Hypothalamus (tissue), 51 donors: ENCODE measurements at places on chromosomes 5 and 9.

- no peak for DNase-seq
Measured at GRCh38 chr5:135108992-135109391, 75.0 kb upstream of the PITX1 start.

GRCh38 chr9:111297066-111297824 is 32.8 kb downstream of the OR2K2 start:
- DNase-seq: no peak

DNA sequence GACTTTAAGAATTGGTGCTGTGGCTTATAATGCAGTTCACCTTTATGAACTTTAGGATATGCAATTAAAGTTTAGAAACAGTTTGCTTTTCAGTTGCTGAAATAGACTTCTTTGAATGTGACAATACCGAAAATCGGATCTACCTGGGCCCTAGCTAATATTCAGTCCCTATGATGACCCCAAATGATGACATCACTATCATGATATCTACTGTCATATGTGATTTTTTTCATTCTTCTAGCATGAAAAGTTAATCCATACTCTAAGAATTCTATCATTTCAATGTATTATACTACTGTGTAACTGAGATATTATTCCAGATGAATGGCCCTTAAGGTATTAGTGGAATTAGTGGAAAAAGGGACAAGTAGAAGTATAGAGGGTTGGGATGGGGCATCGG is 487.2 kb upstream of the TUSC1 start:
- no peak for DNase-seq

DNA sequence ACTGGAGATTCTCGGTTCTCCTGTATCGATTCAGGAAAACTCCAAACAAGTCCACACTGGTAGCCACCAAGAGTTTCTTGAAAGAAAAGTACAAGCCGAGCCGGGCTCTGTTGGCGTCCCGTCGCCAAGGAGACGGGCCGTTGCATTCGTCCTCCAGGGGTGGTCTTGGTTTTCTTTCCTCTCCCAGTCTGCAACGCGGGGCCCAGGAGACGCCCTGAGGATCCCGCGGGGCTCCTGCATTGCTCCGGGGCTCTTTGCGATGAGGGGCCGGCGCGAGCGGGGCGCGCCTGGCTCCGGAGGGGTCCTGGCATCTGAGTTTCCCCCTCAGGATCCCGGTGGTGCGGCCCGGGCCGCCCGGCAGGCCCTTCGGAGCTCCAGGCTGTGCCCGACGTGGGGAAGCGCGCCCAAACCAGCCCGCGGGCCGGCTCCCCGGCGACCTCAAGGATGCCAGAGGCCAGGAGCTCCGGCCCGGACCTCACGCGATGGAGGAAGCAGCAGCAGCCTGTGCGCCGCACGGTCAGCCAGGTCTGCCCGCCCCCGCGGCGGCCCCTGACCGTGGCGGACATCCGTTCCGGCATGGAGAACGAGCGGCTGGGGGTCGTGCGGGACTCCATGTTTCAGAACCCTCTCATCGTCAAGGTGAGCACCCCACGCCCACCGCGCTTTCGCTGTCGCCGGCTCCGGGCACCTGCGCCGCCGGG is at the start of gene CFAP77:
CFAP77 (plus strand) TSS at position 384 of the 701 bp plus-strand sequence; CDS start at position 445, 61 bp downstream.
- no peak for DNase-seq

DNA sequence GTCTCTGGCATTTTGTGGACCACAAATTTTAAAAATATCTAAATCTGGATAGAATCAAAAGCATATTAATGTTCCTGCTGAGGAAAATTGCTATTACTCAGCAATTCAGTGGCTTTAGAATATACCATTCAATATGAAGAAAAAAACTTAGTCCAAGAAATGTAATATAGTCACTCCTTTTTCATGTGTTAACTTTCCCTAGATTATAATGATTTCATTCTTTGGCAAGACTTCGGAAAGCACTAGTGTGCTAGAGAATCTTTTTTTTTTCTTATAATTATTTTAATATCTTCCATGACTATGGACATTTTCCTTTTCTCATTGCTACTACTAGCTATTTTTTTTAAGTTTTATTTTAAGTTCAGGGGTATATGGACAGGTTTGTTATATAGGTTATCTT is 102.4 kb upstream of the FAM174A start:
- DNase-seq: no peak

DNA sequence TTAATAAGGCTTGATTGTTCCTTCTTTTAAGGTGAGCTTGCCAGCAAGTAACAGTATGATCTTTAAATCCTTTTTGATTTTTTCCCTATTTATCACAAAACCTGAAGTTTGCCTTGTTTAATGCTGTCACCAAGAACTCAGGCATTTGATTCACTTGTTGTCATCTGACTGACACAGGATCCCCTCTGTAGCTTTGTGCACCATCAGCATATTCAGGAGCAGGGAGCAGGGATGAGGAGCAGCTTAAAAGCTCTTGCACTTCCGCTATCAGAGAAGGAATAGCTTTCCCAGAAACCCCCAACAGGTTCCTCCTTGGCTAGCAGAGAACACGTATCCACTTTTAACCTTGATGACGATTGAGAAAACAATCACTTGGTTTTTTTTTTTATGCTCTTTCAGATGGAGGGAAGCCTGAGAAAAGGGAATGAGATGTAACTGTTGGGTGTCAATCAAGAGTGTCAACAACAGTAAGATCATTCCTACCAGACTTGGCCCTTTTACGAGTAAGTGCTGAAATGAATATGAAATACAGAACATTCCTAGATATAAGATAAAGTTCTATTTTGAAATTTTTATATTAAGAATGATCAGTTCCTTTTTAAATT is 433.1 kb upstream of the CDH18 start:
- no peak for DNase-seq

GRCh38 chr5:123814801-123815470 is 303.0 kb downstream of the CSNK1G3 start:
- DNase-seq: no peak

GRCh38 chr5:124371111-124371706 is 375.2 kb downstream of the ZNF608 start:
- no peak for DNase-seq

DNA sequence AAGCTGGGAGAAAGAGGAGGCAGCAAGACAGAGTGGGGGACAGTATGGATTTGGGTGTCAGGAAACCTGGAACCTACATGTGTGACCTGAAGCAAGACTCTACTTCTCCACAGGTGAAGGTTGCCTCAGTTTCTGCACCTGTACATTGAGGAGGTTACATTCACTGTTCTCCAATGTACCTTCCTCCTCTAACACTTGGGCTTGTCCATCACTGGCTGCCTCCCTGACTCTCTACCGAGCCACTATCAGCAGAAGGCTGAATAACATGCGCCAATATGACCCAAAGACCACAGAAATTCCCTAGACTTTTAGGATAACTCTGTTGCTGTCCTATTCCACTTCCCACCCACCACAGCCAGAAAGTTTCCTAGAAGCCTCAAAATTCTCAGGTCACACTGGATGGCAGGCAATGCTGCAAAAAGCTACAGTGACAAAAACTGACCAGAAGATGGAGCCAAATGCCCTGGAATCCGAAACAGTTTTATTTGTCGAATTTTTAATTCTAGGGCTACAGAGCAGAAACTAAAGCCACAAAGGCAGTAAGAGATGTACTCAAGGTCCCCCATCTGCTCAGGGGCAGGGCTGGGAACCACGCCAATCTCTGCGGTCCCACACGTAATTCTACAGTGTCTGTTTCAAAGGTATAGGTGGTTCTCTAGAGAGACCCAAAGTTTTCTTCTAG is 64.4 kb downstream of the FAM114A2 start:
- DNase-seq: no peak

DNA sequence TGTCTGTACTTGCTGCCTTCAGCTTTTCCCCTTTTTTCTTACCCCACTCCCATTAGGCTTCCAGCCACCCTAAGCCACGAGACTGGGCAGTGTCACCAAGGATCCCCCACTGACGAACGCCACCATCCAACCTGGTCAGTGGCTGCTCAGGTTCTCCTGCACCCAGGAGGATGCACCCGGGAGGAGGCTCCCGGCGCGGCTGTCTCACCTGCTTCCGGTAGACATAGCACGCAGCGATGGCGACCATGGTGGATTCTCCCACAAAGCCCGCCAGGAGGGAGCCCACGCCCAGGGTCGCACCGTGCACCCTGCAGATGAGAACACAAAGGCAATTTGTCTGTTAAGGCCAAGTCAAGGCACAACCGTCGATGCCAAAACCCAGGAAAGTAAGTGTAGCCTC is 48.1 kb downstream of the OTULIN start:
- DNase-seq: no peak

DNA sequence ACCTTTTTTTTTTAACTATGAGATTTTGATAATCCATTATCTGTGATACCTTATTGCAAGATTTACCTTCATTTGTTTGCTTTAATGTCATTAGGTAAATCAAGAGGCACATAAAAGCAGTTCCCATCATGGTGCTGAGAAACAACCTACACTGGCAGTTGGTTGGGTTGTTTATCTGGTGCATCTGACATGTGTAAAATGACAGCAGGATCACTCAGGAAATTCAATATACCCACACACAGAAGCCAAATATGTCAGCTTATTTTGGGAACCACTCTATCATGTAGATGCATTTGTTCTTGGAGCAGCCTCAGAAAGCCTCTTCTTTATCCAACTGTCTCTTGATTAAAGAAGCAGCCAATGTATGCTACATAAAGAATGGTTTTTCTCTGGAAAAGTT is 7.8 kb upstream of the CCDC192 start:
- no peak for DNase-seq

DNA sequence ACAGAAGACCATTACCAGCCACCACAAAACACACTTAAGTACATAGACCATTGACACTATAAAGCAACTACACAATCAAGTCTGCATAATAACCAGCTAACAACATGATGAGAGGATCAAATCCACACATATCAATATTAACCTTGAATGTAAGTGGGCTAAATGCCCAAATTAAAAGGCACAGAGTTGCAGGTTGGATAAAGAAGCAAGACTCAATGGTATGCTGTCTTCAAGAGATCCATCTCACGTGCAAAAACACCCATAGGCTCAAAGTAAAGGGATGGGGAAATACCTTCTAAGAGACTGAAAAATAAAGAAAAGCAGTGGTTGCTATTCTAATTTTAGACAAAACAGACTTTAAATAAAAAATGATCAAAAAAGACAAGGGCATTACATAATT is 113.6 kb upstream of the CD180 start:
- DNase-seq: no peak

GRCh38 chr5:7686794-7687193 is 164.1 kb downstream of the CFAP90 start:
- DNase-seq: no peak

GRCh38 chr5:168683247-168683926 is 104.2 kb upstream of the PANK3 start:
- no peak for DNase-seq

- no peak for DNase-seq
Measured at GRCh38 chr9:32940740-32941139, 60.7 kb downstream of the APTX start.

GRCh38 chr5:81893961-81894360 is 77.9 kb upstream of the ATG10 start:
- no peak for DNase-seq

GRCh38 chr5:95631991-95632675 is 12.2 kb downstream of the GPR150 start:
- DNase-seq: no peak

DNA sequence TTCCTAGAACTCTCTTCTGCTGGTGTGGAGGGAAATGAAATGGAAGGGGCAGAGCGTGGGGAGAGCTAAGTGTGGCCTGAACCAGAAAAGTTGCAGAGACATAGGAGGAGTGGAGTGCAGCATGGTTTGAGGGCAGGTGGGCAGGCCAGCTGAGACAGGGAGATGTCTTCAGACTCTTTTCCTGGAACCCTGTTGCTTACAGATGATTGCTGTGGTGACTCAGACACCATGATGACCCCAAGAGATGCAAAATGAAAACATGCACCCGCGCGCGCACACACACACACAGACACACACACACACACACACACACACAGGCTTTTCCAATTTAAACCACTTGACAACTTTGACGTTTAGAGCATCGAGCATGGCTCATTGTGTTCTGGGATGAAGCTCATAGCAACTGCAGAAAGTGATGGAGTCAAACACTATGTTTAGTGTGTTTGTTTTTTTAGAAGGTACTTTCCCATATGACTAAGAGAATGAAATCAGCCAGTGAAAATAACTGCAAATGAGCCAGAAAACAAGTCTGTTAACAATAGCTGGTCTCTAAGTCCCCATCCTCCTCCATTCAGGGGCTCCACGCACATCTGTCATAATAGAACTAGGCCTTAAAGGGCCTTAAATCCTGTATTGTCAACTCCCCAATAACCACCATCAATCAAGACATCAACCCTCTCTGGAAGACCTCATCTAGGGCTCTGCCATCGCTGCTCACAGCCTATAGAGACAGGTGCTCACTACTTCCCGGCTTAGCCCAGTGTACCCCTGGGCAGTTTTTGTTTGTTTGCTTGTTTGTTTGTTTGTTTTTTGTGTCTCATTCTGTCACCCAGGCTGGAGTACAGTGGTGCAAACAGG is 9.6 kb downstream of the TMOD1 start:
- DNase-seq: no peak

DNA sequence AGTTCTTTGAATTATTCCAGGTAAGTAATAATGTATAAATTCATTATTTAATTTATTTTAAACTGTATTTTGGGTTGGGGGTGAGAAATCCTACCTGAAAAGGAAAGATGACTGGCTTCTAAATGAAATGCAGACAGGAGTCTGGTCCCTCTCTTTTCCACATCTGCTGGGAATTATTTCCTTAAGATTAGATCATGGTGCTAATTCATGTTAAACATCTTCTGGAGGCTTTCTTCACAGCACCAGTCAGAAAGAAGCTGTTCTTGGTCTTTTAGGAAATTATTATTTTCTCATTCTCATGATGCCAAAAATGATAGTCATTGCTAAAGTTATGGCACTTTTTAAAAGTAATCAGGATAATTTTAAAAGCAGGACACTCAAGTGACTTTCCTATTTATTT is 254.2 kb downstream of the CWC27 start:
- no peak for DNase-seq

- no peak for DNase-seq
Measured at GRCh38 chr9:100555471-100555870, 22.4 kb upstream of the CAVIN4 start.

- no peak for DNase-seq
Measured at GRCh38 chr9:91746904-91747303, 203.1 kb downstream of the ROR2 start.

- DNase-seq: no peak
Measured at GRCh38 chr5:118506217-118506852, 482.0 kb downstream of the DTWD2 start.

GRCh38 chr9:99352826-99353225 is 130.7 kb downstream of the SEC61B start:
- no peak for DNase-seq

DNA sequence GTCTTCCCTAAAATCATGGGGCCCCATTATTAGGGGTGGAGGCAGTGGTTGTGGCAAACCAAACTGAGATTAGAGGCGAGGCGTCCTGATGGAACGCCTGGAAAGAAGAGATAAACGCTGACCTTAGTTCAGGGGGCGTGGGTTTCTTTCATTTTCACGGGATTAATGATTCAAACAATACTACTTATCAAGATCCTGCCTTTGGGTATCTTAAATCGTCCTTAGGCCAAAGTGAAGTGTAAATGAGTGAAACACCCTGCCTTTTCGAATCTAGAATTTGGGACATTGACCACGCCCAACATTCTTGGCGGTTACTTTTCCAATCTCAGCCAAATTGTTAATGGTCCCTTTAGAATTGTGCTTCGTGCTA is 1.0 kb upstream of the UBTD2 start:
- no peak for DNase-seq

- DNase-seq: no peak
Measured at GRCh38 chr5:130398825-130399224, 494.6 kb downstream of the CHSY3 start.
